ENCODE measurements at places on chromosomes 12 and 14.

GRCh38 chr12:3040663-3041544 lies 36.3 kb upstream of the TSPAN9 start:
- no peak overlapping the region for H3K27ac ChIP-seq
- H3K27me3 ChIP-seq = peaks cover 47% of the 10 kb centered on the region
- peaks cover 13% of the 10 kb centered on the region for H3K4me1 ChIP-seq
- no peak overlapping the region for H3K4me3 ChIP-seq
- no peaks in the 10 kb centered on the region for H3K36me3 ChIP-seq

GRCh38 chr12:53811606-53812005 lies 59.8 kb upstream of the CISTR start:
- H3K27me3 ChIP-seq = peaks cover 52% of the 10 kb centered on the region
- no peak overlapping the region for H3K27ac ChIP-seq
- DNase-seq = no peak
- H3K36me3 ChIP-seq = no peaks in the 10 kb centered on the region
- no peak overlapping the region for H3K4me3 ChIP-seq
- H3K4me1 ChIP-seq = no peaks in the 10 kb centered on the region

DNA sequence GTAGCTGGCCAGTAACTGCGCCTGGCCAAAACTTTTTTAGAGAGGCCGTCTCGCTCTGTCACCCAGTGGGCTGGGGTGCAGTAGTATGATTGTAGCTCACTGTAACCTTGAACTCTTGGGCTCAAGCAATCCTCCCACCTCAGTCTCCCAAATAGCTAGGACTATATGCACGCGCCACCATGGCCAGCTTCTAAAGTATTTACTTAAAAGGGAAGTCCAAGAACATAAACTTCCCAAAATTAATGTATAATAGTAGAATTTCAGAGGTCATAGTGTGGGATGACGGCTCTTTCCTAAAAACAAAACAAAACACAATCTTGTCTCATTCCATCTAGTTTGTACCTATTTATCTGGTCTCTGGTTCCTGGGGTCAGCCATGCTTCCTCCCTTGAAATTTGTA lies 42.2 kb upstream of the FOS start:
- DNase-seq = no peak
- H3K4me3 ChIP-seq = no peak overlapping the region
- peaks cover 31% of the 10 kb centered on the region for H3K4me1 ChIP-seq
- no peaks in the 10 kb centered on the region for H3K36me3 ChIP-seq
- no peaks in the 10 kb centered on the region for H3K27me3 ChIP-seq

- H3K27me3 ChIP-seq = no peaks in the 10 kb centered on the region
- no peak overlapping the region for H3K27ac ChIP-seq
- H3K4me3 ChIP-seq = no peak overlapping the region
- H3K36me3 ChIP-seq = no peaks in the 10 kb centered on the region
- DNase-seq = no peak
Observed at GRCh38 chr14:27916326-27916725, 850.3 kb upstream of the FOXG1 start.

DNA sequence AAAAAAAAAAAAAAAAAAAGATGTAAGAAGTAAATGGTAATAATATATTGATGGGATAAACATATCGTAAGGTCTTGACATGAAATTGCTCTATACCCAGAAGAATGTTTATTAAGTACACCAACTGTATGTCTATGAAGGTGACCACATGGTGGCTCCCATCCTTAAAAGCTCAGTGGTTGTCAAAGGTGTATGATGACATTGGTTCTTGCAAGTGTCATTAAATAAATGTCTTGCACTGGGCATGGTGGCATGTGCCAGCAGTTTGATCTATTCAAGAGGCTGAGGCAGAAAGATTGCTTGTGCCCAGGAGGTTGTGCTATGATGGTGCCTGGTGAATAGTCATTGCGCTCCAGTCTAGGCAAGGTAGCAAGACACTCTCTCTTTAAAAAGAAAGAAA lies 10.4 kb downstream of the CCT2 start:
- no peak overlapping the region for H3K27ac ChIP-seq
- H3K4me3 ChIP-seq = no peak overlapping the region
- DNase-seq = no peak
- peaks cover 10% of the 10 kb centered on the region for H3K4me1 ChIP-seq

- H3K4me3 ChIP-seq = no peak overlapping the region
- H3K27ac ChIP-seq = peak overlapping the region; percentile 54
- no peaks in the 10 kb centered on the region for H3K27me3 ChIP-seq
- peaks cover 10% of the 10 kb centered on the region for H3K4me1 ChIP-seq
- H3K36me3 ChIP-seq = peaks cover 4% of the 10 kb centered on the region
Observed at GRCh38 chr14:65879248-65880009, 466.9 kb downstream of the FUT8 start.

DNA sequence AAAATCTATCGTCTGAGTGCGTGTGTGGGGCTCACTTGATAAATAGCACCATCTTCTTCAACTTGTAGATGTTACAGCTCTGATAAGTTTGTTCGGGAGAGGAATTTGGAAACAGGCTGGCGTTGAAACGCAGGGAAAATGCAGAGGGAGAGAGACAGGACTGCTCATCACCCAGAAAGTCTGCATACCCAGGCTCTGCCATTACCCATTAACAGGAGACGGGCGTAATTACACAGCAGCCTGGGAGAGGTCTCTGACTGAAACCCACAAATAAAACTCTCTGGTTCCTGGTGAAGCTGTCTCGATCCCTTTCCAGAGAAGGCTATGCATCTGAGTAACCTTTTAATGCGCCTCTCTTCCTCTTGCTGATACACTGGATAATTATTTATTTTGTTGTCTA lies 547.3 kb downstream of the BCL11B start:
- no peaks in the 10 kb centered on the region for H3K4me1 ChIP-seq
- H3K27ac ChIP-seq = no peak overlapping the region
- DNase-seq = no peak
- H3K4me3 ChIP-seq = no peak overlapping the region
- no peaks in the 10 kb centered on the region for H3K27me3 ChIP-seq
- H3K36me3 ChIP-seq = no peaks in the 10 kb centered on the region

- peaks cover 21% of the 10 kb centered on the region for H3K27me3 ChIP-seq
- no peak overlapping the region for H3K4me3 ChIP-seq
- no peak overlapping the region for H3K27ac ChIP-seq
- no peak for DNase-seq
- H3K4me1 ChIP-seq = peaks cover 21% of the 10 kb centered on the region
Observed at GRCh38 chr12:51870504-51870903, 17.4 kb upstream of the ANKRD33 start.

- peaks cover 60% of the 10 kb centered on the region for H3K36me3 ChIP-seq
- no peak overlapping the region for H3K4me3 ChIP-seq
- DNase-seq = no peak
- no peak overlapping the region for H3K27ac ChIP-seq
- H3K4me1 ChIP-seq = peaks cover 7% of the 10 kb centered on the region
Observed at GRCh38 chr12:122368361-122369073, 54.0 kb downstream of the CLIP1 start.

GRCh38 chr12:109539508-109539907 lies 33.8 kb downstream of the MMAB start:
- no peak for DNase-seq
- no peaks in the 10 kb centered on the region for H3K36me3 ChIP-seq
- H3K4me3 ChIP-seq = no peak overlapping the region
- H3K27me3 ChIP-seq = peaks cover 2% of the 10 kb centered on the region
- no peaks in the 10 kb centered on the region for H3K4me1 ChIP-seq

GRCh38 chr12:48032597-48032996 lies 28.3 kb upstream of the COL2A1 start:
- H3K27me3 ChIP-seq = peaks cover 3% of the 10 kb centered on the region
- peaks cover 10% of the 10 kb centered on the region for H3K4me1 ChIP-seq
- peaks cover 2% of the 10 kb centered on the region for H3K36me3 ChIP-seq
- no peak overlapping the region for H3K27ac ChIP-seq
- no peak for DNase-seq
- H3K4me3 ChIP-seq = no peak overlapping the region

DNA sequence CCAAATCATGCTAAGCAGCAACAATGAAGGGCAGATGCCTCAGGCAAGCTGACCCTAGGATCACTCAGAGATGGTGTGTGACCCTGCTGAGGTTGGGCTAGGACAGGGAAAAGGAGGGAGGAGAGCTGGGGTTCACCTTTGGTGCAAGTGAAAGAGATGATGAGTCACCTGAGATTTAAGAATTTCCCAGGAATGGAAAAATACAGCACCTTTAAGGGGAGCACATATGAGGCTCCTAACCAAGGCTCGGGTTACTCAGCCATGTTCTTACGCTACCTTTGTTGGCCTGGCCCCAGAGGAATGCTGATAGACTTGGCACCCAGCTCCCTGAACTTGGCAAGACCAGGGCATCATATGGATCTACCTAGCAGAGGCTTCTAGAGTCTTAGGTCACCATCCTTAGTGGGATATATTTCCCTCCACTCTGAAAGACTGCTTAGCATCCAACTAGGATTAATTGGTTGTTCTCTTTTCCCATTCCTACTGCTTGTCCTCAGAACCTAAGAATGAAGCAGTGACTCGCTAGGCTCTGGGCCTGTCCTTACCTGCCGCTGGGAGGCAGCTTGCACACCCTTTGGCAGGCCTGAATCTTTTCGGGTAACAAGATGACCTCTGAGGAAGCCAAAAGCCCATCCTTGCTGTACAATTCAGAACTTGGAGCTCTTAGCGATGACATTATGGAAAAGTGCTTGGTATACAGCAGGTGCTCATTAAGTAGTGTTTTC lies 4.0 kb upstream of the NAA25 start:
- no peak for DNase-seq
- no peak overlapping the region for H3K27ac ChIP-seq
- no peaks in the 10 kb centered on the region for H3K36me3 ChIP-seq
- H3K27me3 ChIP-seq = no peaks in the 10 kb centered on the region
- H3K4me3 ChIP-seq = no peak overlapping the region
- peaks cover 17% of the 10 kb centered on the region for H3K4me1 ChIP-seq

- H3K4me1 ChIP-seq = peaks cover 79% of the 10 kb centered on the region
- no peak for DNase-seq
- H3K36me3 ChIP-seq = peaks cover 10% of the 10 kb centered on the region
- peak overlapping the region; percentile 32 for H3K27ac ChIP-seq
- no peaks in the 10 kb centered on the region for H3K27me3 ChIP-seq
Observed at GRCh38 chr14:91231446-91231845, 13.1 kb downstream of the GPR68 start.

DNA sequence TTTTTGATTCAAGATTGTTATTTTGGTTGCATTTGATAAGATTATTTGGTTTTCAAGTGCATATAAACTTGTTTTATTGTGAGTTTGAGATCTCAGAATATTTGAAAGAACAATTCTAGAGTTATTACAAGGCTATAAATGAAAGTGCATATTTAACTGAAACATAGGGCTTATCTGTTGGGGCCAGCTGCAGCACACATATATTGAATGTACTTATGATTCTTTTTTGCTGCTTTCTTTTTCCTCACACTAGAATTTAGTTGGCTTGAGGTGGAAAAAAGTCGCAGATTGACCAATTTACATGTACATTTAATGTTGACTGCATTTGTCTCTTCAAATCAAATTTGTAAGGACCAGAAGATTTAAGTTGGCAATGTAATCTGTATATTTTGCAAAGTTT lies 88.0 kb downstream of the PCNX1 start:
- peaks cover 39% of the 10 kb centered on the region for H3K4me1 ChIP-seq
- peaks cover 7% of the 10 kb centered on the region for H3K36me3 ChIP-seq
- H3K27ac ChIP-seq = peak overlapping the region; percentile 79

DNA sequence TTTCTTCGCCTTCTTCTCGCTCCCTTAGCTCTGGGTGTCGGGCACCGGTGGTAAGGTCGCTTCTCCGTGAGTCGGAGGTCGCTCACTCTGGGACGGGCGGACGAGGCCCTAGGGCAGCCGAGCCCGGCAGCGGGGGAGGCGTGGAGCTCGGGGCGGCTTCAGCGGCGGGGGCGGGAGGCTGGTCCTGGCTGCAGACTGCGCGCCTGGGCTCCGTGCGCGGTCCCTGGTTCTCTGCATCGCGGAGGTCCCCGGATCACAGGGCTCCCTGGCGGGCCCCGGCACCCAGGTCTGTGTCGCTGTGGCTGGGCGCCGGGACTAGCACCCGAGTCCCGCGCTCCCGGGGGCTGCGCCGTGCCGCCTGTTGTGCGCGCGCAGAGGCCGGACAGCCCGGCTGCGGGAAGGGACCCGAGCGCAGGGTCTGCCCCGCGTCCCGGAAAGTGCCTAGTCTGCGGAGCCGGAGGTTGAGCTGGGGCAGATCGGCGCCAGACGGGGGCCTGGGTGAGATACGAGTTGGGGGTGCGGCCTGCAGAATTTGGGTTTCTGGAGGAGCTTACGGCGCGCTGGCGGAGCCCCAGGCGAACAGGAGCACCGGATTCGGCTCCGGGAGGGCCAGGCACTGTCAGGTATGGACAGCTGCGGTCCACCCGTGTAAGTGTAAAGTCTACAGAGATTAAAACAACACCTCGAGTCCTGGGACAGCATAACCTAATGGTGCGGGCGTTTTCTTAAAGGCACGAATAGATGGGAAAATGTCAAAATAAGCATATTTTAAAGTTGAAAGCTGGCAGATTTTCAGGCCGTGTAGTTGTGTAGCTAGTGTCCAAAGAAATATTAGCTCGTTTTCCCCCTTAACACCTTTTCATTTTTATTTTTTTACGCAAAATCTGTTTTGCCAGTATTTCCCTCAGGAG lies 713 bp downstream of the FRMD6 start:
- peak overlapping the region; percentile 88 for H3K4me3 ChIP-seq
- no peak for DNase-seq
- peaks cover 12% of the 10 kb centered on the region for H3K4me1 ChIP-seq
- peaks cover 18% of the 10 kb centered on the region for H3K27me3 ChIP-seq

GRCh38 chr14:21723431-21724045 lies 49.9 kb upstream of the OR4E1 start:
- H3K4me1 ChIP-seq = no peaks in the 10 kb centered on the region
- no peaks in the 10 kb centered on the region for H3K36me3 ChIP-seq

- no peak overlapping the region for H3K27ac ChIP-seq
- peaks cover 17% of the 10 kb centered on the region for H3K4me1 ChIP-seq
- no peaks in the 10 kb centered on the region for H3K27me3 ChIP-seq
- no peak for DNase-seq
- no peaks in the 10 kb centered on the region for H3K36me3 ChIP-seq
- H3K4me3 ChIP-seq = no peak overlapping the region
Observed at GRCh38 chr12:123346946-123347345, 17.7 kb downstream of the SBNO1 start.

DNA sequence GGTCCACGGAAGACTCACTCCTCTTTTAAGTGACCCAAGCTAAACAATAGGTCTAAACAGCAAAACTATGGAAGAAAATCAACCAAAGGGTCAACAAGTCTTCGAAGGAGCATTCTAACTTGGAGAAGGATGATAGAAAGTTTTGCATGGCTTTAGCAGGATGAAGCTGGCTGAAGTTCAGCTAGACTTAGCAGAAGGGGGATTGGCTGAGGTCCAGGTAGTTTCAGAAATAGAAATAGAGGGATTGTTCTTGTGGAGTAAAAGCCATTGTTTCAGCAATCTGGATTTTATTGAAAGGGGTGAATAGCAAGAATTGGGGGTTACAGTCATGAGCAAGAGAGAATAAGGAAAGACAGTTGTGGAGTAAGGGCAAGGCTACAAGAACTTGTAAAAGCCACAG lies 84.7 kb upstream of the TSPAN8 start:
- H3K36me3 ChIP-seq = no peaks in the 10 kb centered on the region
- peaks cover 3% of the 10 kb centered on the region for H3K27me3 ChIP-seq
- no peak overlapping the region for H3K27ac ChIP-seq
- no peaks in the 10 kb centered on the region for H3K4me1 ChIP-seq
- no peak overlapping the region for H3K4me3 ChIP-seq

DNA sequence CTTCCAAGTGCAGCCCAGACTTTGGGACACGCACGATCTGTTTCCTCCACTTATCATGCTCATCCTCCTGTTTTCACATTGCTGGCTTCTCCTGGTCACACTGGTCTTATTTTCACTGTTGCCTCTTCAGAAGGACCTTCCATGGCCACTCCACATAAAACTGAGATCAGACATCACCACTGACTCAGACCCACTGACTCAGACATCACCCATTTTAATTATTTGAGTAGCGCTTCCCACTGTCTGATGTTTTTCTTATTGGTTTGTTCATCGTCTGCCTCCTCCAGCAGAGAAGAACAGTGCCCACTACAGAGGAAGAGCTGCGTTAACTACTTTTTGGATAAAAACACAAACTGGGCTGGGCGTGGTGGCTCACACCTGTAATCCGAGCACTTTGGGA lies 270.5 kb upstream of the PWP1 start:
- no peak overlapping the region for H3K27ac ChIP-seq
- H3K4me3 ChIP-seq = no peak overlapping the region
- H3K36me3 ChIP-seq = peaks cover 32% of the 10 kb centered on the region
- no peaks in the 10 kb centered on the region for H3K4me1 ChIP-seq
- no peaks in the 10 kb centered on the region for H3K27me3 ChIP-seq
